SIG-M5 (cell line): ENCODE measurements at places on chromosomes 1 and 21.

DNA sequence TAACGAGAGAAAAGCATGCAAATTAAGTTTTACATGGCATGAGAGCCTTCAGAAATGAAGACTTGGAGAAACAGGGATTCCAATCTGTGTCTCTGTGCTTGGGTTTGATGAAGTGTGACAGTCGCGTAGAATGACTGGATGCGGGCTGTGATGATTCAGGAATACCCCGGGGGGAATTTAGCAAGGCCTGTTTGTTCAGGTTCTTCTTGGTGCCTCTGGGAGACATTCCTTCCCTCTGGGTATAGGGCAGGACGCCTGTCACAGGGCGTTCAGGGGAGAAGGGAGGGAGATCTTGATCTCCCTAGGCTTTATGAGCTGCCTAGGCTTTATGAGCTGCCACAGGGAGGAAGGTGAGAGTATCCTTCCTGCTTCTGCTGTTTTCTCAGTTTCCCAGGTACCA is 36.6 kb downstream of the DOP1B start:
- DNase-seq = no peak

GRCh38 chr1:226123212-226123560 is 60.7 kb downstream of the H3-3A start:
- DNase-seq = no peak

GRCh38 chr1:240352769-240353168 is 259.2 kb downstream of the GREM2 start:
- DNase-seq = no peak

DNA sequence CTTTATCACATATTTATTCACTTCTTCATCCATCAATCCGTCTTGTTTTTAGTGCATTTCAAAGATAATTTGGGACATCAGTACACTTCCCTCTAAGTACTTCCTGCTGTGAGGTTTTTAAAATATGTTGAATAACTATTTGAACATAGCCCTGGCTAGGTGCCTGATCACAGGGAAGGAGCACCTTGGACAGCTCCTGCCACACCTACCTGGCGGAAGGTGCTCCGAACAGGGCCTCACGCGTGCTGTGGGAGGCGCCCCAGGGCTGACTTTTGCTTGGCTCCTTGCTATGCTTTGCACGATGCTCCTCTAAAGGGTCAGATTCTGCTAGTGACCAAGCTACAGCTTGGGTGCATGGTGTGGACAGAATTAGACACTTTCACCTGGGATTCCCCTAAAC is 4.9 kb upstream of the ATXN7L2 start:
- DNase-seq = no peak

DNA sequence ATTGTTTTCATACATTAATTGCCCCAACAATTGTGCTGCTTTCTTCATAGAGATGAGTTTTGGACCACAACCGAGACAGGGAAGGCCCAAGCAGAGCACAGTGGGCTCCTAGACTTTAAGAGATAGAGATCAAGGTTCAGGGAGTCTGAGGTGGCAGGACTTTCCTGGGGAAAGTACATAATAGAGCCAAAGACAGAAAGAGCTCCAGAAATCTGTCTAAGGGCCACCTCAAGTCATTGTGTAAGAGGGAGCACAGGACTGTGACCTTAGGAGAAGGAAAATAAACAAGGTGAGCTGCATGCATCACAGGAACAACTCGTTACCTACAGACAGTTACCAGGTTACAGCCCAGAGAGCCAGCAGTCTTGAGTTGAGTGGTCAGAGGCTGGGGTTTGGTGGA is 41.3 kb upstream of the CR2 start:
- DNase-seq = no peak

- no peak for DNase-seq
Measured at GRCh38 chr1:201898992-201899391, 10.3 kb downstream of the SHISA4 start.

DNA sequence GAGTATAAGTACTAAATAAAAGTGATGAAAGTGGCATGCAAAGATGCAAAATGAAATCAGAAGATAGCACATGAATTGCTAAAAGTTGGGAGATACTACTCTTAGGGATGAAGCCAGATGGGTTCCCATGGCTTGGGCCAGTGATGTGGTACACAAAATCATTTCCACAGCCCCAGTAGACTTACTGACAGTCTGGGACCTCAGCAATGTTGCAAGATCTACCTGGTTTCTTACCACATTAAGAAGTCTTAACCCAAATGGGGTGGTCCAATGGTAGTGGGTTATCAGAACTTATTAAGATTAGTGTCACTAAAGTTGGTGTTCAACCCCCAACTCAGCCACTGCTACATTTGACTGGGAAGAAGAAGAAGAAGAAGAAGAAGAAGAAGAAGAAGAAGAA is 227.7 kb upstream of the IRF2BP2 start:
- no peak for DNase-seq

- DNase-seq = no peak
Measured at GRCh38 chr21:33377221-33377920, 25.8 kb upstream of the IFNGR2 start.

DNA sequence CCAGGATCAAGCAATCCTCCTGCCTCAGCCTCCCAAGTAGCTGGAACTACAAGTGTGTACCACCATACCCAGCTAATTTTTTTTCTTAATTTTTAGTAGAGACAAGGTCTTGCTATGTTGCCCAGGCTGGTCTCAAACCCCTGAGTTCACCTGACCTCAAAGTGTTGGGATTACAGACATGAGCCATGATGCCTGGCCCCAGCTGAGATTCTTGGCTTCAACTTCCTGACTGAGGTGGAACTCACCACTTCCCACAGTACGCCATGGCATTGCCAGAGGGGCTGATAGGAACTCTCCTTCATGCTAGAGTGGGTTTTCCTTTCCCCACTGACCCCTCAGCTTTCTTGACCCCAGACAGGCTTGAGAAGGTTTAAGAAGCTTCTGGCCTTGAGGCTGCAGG is 251.0 kb upstream of the CSF3R start:
- DNase-seq = no peak
